Endothelial cell (in vitro differentiated cells): ENCODE measurements at places on chromosomes 16 and 17.

DNA sequence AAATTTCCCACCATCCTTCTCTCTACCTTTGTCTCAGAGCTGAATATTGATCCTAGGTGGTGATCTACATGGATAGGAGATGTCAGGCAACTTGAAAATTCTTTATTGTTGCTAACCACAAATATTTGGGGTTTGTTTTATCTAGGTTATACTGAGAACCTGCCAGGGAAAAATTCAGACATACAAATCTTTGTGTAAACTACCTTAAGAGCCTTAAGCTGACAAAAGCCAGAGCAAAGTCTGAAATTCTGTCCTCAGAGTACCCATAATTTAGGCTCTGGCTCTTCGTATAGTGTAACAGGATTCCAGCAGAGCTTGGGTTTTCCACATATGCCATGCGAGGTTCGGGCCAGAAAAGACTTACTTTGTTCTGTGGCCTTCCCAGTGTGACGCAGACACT is 406.7 kb upstream of the MAF start:
- DNase-seq = no peak

GRCh38 chr17:67570797-67571196 is 146.9 kb upstream of the NOL11 start:
- no peak for DNase-seq

- peak; percentile 67 for DNase-seq
Measured at GRCh38 chr17:1108765-1109605, 70.8 kb downstream of the ABR start.

DNA sequence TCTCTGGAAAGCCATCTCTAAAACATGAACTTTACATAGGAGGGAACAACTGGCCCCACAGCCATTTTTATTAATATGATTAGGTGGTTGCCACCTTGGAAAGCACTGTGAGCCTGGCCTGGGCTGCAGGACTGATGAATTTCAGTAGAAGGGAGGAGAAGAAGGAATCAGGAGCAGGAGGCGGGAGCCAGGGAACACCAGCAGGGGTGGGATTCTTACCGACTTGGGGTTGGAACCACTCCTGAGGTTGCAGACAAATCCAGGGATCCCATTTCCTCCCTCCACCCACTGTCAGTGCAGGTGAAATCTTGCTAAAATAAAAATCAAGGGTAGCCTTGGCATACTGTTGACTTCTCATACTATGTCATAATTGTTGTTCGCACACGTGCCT is 16.9 kb upstream of the MAP3K14 start:
- no peak for DNase-seq

DNA sequence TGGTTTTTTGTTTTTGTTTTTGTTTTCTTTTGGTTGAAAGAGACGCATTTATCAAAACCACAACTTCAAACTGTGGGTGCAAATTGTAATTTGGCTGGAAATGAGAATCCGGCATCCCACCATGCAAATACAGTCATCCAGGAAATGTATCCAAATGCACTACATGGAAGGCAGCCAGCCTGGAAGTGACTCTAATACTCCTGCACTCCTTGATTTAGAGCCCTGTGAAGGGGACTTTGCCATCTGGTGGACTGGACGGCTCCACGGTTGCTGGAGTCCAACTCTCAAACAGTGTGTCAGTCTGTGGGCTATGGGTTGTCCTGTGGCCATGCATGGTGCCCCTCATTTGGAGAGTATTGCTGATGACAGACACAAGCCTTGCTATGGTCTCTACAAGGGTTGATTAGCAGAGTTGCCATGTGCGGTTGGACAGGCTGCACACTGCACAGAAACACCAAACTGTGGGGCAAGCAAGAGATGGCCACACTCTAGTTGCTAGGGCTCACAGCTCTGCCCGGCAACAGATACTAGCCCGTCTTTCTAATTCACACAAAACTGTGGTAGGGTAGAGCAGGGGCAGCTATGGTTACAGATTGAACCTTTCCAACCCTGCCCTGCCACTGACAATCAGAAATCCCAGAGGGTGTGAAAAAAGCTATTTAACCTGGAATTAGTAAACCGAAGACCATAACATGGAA is 62.4 kb downstream of the VAT1L start:
- DNase-seq = no peak

DNA sequence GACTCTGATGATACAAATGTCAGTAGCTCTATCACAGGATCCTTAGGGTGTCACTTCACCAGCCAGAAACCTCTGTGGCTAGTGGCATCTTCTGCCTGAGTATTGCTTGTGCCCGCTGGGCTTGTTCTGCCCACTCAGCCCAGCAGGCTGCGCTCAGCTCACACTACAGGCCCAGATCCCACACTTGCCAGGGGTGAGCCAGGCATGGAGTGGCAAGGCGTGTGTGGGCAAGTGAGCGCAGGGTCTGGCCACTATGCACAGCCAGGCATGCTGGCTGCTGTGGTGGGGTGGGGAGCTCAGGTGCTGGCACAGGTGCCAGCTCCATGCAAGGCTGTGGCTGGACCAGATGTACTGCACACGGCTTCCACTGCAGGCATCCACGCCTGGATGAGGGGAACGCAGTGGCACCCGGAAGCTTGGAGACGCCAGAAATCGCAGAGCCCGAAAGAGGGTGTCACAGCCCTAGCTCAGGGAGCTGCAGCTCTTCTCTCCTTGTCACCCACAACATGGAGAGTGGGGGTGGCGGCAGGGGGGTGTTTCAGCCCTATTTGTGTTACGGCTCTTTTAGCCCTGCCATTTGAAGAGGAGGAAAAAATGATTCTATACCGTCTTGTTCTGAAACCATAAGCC is 10.2 kb downstream of the CFAP97D1 start:
- DNase-seq = no peak

DNA sequence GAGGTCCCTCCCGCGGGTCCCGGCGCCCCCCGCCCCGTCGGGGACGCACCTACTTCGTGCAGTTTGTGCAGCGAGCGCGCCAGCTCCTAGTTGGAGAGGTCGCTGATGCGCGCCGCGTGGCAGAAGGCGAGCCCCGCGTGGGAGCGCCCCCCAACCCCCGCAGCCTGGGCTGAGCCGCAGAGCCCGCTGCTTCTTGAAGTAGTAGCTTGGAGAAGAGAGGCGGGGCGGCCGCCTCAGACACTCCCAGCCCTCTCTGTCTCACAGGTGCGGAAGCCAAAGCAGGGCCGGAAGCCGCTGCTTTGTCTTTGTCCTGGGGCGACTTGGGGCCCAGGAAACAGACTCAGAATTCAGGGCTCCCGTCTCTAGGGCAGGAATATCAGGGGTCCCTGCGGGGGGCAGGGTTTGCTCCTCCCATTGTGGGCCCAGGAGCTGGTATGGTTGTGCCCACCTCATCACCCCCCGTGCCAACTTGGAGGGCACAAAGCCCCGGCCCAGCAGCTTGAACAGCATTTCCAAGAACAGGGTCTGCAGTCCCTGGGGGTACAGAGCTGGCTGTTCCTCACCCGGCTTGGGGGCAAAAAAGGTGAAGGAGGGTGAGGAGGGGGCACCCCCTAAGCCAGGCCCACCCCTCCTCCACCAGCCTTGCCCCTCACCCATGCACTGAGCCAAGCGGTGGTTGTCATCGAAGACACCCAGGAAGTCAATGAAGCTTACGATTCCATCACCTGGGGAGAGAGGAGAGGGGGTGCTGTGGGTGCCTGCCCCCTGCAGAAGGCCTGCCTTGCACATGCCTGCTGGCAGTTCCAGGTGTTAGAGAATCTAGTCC is 13.5 kb downstream of the SPATA32 start:
- DNase-seq = no peak

- DNase-seq = no peak
Measured at GRCh38 chr17:27239046-27239445, 54.9 kb upstream of the WSB1 start.

DNA sequence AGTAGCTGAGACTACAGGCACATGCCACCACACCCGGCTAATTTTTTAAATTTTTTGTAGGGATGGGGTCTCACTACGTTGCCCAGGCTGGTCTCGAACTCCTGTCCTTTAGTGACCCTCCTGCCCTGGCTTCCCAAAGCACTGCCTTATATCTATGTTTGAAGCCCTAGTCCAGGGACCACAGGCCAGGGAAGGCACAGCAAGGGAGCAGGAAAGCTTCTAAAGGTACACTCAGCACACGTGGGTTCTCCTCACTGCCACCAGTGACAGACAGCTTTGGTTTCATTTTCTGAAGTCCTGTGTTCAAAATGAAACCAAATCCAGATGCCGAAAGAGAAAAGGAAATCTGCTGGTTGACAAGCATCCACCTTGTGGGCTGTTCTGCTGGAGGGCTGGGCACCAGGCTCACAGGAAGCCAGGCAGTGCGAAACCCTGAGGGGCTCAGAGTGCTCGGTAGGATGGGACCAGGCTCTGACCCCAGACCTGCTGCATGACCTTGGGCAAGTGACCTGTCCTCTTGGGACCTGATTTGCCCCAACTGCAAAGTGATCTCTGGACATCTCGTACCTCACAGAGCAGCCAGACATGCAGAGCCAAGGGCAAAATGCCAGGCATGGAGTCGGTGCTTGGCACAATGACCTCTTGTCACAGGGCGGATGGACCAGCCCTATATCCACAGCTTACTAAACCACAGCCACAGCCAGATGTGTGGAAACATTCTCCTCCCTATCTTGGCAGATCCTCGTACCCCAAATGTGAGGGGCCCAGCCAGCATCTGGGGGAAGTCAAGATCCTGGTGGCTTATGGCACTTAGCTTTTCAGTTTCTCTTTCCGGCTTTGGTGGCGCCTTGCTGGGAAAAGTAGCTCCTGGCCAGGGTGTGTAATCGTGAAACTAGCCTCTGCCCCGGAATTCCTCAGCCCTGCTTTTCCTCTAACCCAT is 2.8 kb upstream of the SOCS1 start:
- DNase-seq = no peak

GRCh38 chr17:79892457-79893241 is 53.4 kb upstream of the CBX4 start:
- DNase-seq = no peak

- no peak for DNase-seq
Measured at GRCh38 chr17:83204230-83204725, 124.9 kb downstream of the METRNL start.

- no peak for DNase-seq
Measured at GRCh38 chr16:774086-775001, 13.8 kb downstream of the MSLN start.

- DNase-seq = no peak
Measured at GRCh38 chr16:77285676-77286075, 86.5 kb downstream of the SYCE1L start.

DNA sequence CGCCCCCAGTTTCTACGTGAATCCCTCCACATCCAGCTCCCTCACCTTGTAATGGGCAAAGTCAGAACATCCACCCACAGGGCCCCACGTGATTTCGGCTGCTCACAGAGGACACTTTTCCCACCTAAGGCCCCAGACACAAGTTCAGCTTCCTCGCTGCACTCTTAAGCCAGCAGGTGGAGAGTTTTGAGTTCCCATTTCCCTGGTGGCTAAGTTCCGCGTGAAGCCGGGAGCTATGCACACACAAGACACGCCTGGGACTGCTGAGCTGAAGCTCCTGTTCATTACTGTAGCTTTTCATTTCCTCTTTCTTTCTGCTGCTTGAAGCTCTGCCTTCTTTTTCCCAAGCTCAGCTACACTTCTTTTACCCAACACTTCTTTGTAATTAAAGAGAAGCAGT is 273.8 kb downstream of the NPIPA8 start:
- no peak for DNase-seq

GRCh38 chr16:66924527-66925321 is 611 bp downstream of the RRAD start:
- DNase-seq = peak; percentile 69

DNA sequence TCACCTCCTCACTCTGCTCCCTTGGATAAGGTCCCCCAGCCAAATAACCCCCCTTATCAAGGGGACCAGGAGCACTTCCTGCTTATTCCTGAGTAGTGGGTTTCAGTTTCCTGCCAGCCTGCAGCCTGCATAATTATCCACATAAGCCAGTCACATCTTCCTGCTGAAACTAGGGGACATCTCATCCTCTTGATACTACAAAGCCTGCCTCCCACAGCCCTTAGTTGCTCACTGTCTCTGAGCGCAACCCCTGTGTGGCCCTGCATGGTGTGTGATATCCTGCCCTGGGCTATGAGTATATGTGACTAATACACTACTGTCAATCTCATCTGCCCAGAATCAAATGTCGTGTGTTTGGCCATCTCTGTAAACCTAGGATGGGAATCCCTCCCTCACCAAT is 8.0 kb upstream of the XYLT2 start:
- no peak for DNase-seq

- no peak for DNase-seq
Measured at GRCh38 chr16:83958137-83958845, 5.3 kb downstream of the OSGIN1 start.

DNA sequence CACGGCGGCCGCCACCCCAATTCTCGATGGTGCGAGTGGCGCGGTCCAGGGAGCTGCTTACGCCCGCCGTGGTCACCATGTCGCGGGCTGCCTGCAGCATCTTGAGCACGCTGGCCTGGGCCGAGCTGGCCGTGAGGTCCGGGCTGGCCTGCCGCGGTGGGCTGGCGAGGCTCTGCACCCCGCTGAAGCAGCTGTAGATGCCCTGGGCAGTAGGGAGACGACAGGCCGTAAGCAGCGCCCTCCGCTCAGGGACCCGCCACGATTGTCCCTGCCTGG is 16.4 kb downstream of the GRIN2C start:
- DNase-seq = no peak

- no peak for DNase-seq
Measured at GRCh38 chr17:76414334-76415295, 30.2 kb downstream of the SPHK1 start.

DNA sequence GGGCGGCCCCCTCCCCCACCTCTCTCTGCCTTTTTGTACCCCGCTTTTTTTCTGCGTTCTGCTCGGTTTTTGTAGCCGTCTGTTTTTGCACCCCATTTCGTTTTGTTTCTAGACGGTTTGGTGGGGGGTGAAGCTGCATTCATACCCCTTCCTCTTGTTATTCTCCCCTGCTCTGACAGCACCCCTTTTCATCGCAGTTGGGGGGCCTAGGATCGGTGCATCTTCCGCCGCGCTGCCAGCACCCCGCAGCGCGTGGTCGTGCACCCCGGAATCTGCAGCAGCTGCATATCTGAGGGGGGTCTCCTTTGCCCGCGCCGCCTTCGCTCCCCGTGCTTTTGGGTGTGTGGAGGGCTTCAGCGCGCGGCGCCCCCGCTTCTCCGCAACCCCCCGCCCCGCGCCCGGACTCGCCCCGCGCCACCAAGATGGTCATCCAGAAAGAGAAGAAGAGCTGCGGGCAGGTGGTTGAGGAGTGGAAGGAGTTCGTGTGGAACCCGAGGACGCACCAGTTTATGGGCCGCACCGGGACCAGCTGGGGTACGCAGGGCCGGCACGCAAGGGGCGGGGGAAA is 455 bp downstream of the ATP1B2 start:
- no peak for DNase-seq

- peak; percentile 73 for DNase-seq
Measured at GRCh38 chr17:42276359-42276608, at the start of gene STAT5B. Gene STAT5B (minus strand): TSS chr17:42276391. CDS start chr17:42232127, 44,264 bp downstream.
